ENCODE measurements at places on chromosomes 5 and 9. TPM values are rescaled to one million over a fixed set of nuclear protein-coding genes. Genes with fewer than 3 reads are reported as not detected.

- DNase-seq: no peak
Measured at GRCh38 chr9:26244661-26245451, 566.6 kb upstream of the TUSC1 start.

DNA sequence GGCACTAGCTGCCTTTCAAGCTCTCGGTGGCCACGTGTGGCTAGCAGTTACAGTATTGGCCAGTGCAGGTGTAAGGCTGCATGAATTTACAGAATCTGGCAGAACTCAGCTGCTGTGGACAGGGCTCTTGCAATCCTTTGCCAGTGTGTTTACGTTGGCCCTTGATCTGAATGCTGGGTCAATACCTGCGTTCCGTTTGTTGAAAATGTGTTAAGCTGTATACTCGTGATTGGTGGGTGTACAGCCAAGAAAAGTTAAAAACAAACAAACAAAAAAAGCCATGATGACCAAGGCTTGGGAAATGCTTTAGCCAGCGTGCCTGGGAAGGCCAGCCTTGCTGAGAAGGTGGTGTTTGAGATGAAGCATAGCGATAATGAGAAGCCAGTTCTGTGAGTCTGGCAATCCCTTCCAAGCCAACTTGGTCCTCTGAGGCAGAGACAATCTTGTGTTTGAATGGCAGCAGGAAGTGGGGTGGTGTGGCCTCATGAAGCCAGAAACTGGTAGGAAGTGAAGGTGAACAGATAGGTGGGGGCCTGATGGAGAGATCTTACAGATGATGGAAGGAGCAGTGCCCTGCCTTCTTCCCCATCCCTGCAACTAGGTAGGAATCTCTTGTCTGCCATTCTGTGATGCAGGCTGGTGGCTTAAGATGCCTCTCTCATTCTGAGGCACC, 820 bp upstream of the CFAP90 start:
- no peak for DNase-seq

GRCh38 chr9:116155698-116156039, 2.1 kb downstream of the PAPPA start:
- DNase-seq: peak; percentile 18

GRCh38 chr9:105458404-105458803, 10.6 kb downstream of the FSD1L start:
- DNase-seq: no peak

GRCh38 chr5:143106174-143106573, 297.3 kb downstream of the NR3C1 start:
- DNase-seq: peak; percentile 89

GRCh38 chr9:134546246-134546731, 95.3 kb upstream of the COL5A1 start:
- DNase-seq: no peak

DNA sequence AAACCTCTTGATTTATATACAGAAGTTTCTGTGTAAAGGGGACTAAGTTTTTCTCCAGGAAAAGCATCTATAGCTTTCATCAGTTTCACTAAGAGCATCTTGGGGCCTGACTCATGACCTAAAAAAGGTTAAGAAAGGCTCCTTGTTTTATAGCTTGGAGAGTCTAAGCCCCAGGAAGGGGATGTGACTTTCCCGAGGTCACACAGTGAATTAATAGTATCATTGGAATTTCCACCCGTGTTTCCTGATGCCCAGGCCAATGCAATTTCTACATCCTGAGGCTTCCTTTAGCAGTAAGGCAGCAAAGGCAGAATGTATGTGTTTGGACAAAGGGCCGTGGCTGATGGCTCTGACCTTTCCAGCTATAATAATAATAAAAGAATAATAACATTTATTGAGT, 8.6 kb downstream of the MORN5 start:
- DNase-seq: no peak

DNA sequence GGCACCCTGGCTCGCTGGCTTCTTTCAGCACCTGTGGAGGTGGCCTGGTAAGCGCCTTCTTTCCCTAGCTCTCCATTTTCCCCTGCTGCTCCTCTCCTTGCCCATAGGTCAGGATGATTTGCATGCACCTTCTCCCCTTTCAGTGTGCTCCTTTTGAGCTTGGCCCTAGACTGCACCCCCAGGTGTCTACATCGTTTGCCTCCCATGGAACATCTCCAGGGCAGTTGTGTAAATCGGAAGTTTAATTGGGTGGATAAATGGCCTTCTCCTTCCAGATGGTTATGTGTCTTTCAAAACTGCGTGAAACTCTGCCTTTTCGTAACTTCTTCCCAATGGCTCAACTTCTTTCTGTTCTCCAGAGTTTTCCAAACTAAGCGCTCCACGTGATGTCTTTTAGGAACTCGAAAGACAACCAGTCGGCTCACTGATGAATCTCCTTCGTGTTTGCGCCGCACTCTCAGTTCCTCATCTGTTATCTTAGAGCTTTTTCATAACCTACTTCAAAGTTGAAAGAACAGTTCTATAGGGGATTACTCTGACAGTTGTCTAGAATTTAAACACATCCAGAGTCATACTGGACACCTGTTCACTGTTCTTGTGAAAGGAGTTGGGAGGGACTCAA, 1.7 kb downstream of the ADAMTS19 start:
- DNase-seq: no peak

Gene SLC34A1
- total RNA-seq: not detected

GRCh38 chr5:86112249-86112648, 505.5 kb upstream of the COX7C start:
- DNase-seq: no peak

DNA sequence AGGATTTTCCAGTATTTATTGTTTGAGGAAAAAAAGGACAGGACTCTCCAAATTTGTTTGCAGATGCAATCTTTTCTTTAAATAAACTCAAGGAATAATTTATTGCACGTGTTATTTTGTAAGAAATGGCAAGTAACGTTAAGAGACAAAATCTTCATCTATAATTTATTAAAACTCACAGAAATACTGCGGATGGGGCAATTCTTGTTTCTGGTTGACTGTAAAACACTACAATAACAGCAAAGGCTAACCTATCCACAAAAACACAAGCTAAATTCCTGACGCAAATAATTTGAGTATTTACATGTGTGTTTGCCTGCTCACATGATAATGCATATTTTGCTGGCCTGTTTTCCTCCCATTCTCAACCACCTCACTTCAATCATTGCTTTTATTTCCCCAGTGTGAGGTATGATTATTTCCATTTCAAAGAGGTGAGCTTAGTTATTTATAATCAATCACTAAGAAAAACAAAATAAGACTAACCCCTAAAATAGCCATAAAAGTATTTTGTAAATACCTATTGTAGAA, 619.4 kb downstream of the PDE4D start:
- DNase-seq: no peak

DNA sequence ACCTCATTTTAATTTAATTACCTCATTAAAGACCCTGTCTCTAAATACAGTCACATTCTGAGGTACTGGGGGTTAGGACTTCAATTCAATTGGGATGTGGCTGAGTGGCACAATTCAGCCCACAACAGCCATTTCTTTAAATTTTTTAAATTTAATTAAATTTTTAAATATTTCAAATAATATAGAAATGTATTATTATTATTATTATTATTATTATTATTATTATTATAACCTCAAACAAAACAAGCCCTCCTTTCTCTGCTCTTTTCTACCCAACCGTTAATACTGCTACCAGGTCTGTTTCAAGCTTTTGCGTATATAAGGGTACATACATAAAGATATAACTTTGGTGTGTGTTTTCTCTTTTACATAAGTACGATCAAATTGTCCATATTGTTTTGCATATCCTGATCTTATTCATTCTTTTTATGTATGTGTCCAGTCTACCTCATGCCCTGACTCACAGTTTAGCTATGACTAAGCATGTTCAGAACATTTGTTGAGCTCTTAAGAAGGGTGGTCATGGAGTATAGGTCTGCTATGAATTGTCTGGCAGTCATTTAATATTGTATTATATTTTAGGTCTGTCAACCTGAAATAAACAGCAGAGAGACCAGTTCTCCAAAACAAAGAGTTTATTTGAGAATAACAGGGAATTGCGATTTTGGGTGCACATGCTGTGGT, 16.1 kb upstream of the RAB14 start:
- no peak for DNase-seq

Gene CBY3
- not detected for total RNA-seq

GRCh38 chr5:151018846-151019245, 1.5 kb upstream of the GPX3 start:
- no peak for DNase-seq

Data from SJCRH30 (cell line).